ENCODE measurements at places on chromosomes 5 and 9.

DNA sequence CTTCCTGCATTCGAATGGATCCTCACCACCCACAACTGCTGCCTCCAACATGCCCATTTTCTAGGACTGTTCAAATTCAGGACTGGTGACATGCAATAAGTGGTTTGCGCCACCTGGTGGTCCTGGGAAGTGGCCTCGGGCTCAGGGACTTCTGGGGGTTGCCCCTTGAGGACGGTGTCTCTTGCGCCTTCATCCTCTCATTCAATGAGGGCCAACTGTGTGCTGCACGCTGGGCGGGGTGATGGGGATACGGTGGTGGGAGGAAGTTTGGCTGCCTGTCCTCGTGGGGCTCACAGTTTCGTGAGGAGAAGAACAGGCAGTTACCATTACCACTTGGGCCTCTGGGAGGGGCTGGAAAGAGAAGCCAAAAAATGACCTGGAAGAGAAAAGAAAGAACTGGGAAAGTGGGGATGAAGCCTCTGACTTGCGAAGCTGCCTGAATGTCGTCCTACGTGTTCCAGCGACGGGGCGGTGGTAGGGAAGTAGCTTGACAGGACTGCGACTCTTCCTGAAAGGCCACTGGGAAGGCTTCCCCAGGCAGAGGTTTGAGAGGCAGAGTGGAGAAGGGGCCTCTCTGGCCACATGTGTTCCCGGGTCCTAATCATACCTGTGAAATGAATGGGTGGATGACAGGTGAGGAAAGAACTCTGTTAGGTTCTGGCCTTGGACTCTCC lies 49.0 kb downstream of the PSD2 start:
- peak; percentile 41 for DNase-seq

GRCh38 chr5:127042593-127042992 lies 12.2 kb upstream of the MARCHF3 start:
- DNase-seq, result no peak

- DNase-seq, result no peak
Observed at GRCh38 chr5:79513308-79513703, 628 bp downstream of the HOMER1 start.

DNA sequence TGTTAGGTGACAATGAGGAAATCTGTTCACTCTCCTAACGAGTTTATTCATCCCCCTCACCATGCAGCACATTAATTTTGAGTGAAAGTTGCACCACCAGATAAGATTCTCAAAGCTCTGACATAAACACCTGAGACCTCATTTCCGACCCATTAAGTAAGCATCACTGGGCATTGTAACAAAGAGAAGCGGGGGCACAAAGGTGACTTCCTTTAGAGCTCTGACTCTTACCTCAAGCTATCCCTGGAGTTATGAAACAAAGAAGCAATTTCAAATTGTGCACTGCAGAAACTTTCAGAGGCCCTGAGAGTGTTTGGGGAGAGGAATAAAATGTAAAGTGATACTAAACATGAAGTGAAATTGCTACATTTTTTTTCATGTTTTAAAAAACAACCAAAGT lies 29.5 kb downstream of the C5orf15 start:
- no peak for DNase-seq

DNA sequence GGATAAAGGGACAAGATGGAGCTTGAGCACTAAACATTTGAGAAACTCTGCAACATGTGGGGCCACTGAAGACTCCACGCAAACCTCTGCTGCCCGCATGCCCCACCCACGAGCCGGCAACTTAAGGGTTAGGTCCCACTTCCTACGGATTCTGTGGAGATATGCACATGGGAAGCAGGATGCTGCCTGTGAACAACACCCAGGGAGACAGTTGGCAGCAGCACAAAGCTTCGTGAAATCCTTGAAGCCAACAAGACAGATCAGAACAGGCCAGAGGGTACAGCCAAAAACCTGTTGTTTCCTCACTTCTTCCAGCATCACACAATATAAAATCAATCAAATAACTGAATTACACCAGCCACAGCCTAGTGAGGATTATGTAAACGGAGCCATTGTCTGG lies 270.4 kb downstream of the ENC1 start:
- no peak for DNase-seq

All from mammary epithelial cell (primary cell).